ENCODE measurements at places on chromosomes 1 and 21.

GRCh38 chr1:19315378-19316198 lies 3.5 kb downstream of the SLC66A1 start:
- no peak for DNase-seq

- DNase-seq: peak; percentile 70
Observed at GRCh38 chr1:230867903-230868735, at the start of gene C1orf198. Gene C1orf198, minus strand, starts transcription at chr1:230868521. Its CDS starts 9 bp downstream, at chr1:230868512.

GRCh38 chr1:170027760-170028159 lies 46.7 kb downstream of the KIFAP3 start:
- DNase-seq: no peak

DNA sequence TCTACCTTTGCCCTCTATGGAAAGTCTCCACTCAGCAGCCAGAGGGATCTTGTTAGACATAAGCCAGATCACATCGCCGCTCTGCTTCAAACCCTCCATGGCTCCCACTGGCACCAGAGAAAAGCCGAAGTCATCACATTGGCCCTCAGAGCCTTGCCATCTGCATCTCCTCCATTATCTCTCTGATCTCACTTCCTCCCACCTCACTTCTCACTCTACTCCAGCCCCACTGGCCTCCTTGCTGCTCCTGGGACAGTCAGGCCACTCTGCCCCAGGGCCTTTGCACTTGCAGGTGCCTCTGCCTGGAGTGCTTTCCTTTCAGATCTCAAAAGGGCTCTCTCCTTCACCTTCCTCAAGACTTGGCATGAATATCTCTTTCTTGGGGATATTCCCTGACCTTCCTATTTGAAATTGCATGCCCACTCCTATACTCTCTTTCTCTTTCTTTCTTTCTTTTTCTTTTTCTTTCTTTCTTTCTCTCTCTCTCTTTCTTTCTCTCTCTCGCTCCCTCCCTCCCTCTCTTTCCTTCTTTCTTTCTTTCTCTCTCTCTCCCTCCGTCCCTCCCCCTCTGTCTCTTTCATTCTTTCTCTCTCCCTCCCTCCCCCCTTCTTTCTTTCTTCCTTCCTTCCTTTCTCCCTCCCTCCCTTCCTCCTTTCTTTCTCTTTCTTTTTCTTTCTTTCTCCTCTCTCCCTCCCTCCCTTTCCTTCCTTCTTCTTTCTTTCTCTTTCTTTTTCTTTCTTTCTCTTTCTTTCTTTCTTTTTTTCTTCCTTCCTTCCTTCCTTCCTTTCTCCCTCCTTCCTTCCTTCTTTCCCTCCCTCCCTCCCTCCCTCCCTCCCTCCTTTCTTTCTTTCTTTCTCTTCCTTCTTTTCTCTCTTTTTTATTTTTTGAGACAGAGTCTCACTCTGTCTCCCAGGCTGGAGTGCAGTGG lies 96.0 kb upstream of the CASZ1 start:
- DNase-seq: no peak

DNA sequence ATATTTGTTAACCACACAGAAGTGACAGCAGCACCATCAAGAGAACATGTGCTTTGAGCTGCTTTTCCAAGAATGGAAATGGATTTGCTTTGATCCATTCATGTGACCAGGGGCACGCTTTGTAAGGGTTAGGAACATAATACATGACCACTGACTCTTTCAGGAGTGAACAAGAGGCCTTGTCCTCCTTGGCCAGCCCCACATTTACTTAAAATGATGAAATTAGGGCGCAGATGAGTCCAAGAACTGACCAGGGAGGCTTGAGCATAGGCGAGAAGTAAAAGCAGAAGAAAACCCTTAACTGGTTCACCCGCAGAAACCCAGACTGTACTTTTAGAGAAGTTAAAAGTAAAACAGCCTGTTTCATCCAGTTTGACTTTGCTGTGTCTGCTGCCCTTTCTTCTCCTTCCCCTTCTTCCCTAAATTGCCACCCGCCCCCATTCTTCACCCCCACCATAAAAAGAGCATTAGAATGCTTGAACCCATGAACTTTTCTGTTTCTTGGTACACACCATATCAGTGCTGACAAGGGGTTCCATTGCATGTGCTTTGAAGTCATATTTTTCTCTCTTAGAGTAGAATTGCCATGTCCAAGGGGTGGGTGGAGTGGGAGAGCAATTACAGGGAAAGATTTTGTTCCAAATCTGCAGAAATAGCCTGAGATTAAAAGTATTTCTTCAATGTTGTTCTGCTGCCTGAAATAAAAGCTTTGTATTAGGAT lies 2.6 kb upstream of the GLUL start:
- no peak for DNase-seq

- DNase-seq: no peak
Observed at GRCh38 chr1:48066936-48067335, 69.8 kb upstream of the TRABD2B start.

DNA sequence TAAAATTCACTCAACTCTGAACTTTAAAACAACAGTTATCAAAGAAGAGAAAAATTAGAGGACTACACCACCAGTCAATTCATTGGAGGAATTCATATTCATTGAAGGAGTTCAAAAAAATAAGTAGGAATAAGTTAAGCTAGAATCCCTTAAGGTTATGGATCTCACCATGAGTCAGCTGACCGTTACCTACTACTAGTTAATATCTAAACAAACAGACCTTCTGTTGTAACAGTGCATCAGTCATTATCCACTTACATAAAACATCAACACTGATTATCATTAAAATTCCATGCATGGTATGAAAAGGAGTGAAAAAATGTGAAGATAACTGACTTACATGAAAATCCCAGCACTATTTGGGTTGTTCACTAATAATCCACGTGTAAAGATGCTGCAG lies 44.9 kb downstream of the FOXJ3 start:
- DNase-seq: no peak

DNA sequence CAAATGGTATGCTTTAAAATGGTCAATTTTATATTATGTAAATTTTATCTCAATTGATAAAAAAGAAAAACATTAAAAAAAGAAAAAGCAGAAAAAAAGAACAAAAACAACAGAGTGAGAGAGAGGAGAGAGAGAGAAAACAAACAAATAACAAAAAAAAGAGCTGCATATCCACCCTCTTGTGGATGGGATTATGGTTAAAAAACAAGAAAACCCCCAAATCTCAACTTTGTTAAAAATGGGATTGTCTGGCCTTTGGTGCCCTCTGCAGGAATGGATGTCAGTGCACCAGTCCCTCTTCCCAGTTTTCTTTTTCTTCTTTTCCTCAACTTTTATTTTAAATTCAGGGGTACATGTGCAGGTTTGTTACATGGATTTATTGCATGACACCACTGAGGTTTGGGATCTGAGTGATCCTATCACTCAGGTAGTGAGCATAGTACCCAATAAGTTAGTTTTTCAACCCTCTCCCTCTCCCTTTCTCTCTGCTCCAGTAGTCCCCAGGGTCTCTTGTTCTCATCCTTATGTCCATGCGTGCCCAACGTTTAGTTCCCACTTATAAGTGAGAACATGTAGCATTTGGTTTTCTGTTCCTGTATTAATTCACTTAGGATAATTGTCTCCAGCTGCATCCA lies 28.1 kb downstream of the RNF187 start:
- peak; percentile 41 for DNase-seq

GRCh38 chr1:151905070-151905442 lies 4.3 kb downstream of the THEM4 start:
- peak; percentile 68 for DNase-seq

DNA sequence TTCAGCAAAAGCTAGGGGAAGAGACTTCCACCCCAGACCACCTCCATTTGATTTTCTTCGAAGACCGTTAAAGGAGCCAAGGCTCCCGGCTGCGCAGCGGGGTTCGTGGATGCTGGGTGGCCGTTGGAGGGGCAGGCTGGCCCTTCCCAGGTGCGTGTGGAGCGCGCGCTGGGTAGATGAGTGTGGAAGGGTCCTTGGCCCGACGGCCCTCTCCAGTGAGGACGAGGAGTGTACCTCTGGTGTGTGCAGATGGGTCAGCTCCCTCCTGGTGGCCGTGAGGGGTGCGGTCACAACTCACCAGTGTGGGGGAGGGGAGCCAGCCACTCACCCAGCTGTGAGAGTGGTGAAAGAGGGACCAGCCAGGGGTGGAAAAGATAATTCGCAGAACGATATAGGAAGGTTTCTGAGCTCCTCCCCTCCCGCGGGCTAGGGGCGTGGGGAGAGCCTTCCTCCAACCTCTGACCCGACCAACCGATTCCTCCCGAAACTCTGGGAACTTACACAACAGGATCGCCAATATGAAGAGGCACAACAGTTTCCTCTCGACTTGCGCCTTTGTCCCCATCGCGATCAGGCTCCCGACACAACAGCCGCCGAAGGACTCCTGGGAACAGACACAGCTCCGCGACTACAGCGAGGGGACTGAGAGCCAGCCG lies at the start of gene F11R:
TSS of gene F11R (minus strand) at position 644 of the 656 bp plus-strand sequence. CDS start at position 565, 79 bp downstream.
- no peak for DNase-seq

- DNase-seq: no peak
Observed at GRCh38 chr1:243411472-243411871, 155.6 kb downstream of the SDCCAG8 start.

GRCh38 chr1:171313319-171313834 lies 606 bp upstream of the FMO4 start:
- DNase-seq: no peak

GRCh38 chr21:32134441-32135130 lies 144.3 kb downstream of the MIS18A start:
- DNase-seq: no peak

DNA sequence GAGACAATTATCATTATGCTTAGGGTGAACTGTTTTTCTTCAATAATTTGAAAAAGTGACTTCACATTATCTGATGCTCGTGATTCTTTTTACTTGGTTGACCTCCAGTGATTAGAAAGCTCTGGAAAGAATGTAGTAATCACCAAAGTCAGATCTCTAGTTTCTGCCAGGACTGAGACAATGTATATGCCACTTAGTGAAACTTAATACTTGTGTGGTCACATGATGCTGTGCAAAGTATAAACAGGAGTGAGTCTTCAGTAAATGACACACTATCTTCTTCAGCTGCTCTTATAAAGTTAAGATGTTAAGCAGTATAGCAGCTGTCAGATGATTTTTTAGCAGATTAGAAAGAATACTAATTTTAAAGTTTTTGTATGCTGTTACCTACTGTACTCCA lies 17.2 kb downstream of the VCAM1 start:
- no peak for DNase-seq

- no peak for DNase-seq
Observed at GRCh38 chr1:191636345-191636744, 521.9 kb upstream of the RGS18 start.

- DNase-seq: no peak
Observed at GRCh38 chr1:165442053-165442452, 2.9 kb downstream of the RXRG start.

GRCh38 chr1:108605633-108606032 lies 45.7 kb downstream of the EEIG2 start:
- DNase-seq: no peak

DNA sequence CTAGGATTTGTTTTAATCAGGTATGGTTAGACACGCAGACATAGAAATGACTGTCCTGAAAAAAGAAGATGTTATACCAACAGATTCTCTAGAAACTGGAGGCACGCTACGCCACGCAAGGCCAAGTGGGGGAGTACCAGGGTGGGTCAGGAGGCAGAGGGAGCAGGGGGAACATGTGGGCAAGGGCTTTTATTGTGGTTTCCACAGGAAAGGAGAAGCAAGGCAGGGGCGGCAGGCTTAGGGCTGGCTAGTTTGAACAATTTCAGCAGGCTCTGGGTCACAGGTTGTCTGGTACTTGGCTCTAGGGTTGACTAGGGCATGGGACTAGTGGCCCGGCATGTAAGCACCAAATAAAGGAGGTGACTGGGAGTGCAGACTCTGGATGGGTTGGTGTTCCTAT lies 7.2 kb downstream of the MTARC2 start:
- no peak for DNase-seq

GRCh38 chr21:15826908-15827601 lies 97.3 kb downstream of the USP25 start:
- no peak for DNase-seq

GRCh38 chr1:241677201-241677600 lies 25.1 kb downstream of the WDR64 start:
- DNase-seq: peak; percentile 37

DNA sequence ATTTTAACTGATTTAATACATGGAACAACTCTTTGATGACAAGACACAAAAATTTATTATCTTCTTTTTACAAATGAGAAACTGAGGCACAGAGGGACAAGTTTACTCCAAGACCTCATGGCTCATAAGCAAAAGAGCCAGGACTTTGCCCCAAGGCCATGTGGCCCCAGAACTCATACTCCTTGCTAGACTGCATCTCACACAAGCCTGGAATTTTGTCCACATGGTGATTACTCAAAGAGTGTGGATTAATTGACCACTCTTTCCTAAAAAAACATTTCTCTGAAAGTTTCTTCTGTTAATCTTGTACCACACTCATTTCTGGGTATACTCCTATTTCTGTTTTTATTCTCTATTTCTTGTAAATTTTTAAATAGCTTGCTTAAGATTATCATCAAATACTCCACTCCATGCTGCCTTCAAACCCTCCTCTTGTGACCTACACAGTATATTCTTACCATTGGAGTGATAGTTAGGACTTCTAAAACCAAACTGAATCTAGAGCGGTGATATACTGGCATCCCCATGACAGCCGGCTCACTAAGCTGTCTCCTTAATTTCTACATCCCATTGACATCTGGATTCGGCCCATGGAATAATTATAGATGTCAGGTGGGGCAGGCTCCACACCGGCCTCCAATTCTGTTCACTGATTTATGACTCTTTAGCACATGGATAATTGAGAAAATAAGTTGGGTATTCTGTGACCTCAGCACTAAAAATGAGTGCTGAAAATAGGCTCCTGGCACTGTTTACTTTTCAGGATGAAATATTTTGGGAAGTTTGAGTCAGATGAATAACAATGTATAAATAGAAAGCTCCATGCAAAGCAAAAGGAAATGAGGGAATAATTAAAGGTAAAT lies 16.1 kb downstream of the RGS4 start:
- DNase-seq: no peak

DNA sequence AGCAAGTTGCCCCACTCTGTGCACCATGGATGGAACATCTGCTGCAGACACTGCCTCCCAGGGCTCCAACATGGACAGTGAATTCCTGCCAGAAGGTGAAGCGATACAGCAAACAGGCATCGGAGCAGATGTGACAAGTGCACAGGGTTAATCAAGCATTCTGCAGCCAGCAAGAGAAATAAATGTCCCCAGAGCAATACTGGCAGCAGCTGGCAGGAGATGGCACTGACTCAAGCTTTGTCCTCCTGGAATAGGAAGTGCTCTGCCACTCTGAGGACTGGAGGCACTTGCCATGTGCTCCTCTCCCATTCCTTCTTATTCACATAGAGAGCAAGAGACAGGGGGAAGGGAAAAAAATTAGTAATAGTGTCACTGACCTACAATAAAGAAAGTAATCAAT lies 402.7 kb upstream of the DAB1 start:
- DNase-seq: no peak
